ENCODE measurements at places on chromosomes 3 and 15.

DNA sequence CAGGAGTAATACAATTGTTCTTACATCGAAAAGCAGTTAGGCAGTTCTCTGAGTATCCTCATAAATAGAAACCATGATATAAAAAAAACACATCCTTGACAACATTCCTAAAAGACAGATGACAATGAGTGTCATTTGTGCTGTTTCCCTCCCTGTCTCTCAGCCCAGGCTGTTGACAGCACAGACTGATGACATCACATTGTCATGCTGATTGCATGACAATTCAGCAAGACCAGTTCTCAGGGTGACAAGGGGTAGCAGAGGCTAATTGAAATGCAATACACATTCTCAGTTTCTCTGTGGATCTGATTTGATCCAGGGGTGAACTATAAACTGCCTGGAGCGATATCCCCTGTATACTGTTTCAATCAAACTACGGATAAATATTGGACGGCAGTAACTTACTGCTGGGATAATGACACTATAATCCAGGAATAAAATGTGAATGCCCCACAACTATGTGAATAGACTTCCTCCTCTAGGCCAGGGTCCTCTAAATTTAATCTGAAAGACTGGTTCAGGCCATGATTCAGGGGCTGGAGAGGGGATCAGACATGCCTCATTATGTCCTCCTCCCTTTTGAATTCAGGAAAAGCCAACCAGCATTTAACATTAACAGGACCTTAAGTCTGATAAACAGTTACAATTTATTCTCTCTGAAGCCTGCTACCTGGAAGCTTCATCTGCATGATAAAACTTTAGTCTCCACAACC, 16.7 kb upstream of the EIF1B start:
- no peak for DNase-seq

GRCh38 chr3:128590948-128591347, 59.7 kb downstream of the RPN1 start:
- no peak for DNase-seq

DNA sequence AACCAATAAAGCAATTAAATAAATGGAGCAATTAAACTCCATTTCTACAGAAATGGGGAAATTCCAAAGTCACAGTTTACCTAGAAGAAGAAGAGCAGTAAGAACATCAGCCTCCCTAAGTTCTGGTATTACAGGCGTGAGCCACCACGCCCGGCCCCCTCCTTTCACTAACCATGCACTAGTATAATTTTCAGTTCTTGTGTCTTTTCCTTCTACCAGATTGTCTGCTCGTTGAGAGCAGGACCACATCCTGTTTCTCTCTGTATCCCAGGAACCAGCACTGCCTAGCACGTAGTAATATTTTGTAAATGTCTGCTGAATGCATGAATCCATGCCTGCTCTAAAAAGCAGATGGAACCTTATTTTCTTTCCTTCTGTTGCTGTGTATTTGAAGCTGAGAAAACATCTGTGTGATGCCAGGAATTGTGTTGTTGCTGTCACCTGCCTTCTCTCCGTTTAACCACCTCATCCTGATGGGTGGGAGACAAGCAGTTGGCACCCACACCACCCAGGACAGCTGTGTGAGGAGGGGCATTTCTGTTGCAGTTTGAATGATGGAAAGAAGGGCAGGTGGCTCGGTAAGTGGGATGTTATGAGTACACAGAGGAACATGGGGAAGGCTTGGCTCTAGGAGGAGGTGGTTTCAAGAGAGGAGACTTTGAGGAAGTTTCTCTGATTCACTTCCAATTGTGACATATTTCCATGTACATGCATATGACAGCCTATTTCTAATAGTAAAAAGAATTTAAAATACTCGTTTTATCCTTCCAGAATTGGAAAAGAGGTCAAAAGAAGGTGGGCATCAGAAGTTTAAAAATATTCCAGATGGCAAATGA, 30.1 kb downstream of the PXYLP1 start:
- no peak for DNase-seq

GRCh38 chr15:59396211-59396610, 23.5 kb upstream of the MYO1E start:
- no peak for DNase-seq

Data from HS-5 (cell line).